SK-N-SH treated with all-trans-retinoic acid at 6 μM for 48 hours (cell line): ENCODE measurements at places on chromosomes 12 and 14.

- no peak for ATAC-seq
These were observed 167.1 kb downstream of the TTC7B start for GRCh38 chr14:90649083-90649482.

DNA sequence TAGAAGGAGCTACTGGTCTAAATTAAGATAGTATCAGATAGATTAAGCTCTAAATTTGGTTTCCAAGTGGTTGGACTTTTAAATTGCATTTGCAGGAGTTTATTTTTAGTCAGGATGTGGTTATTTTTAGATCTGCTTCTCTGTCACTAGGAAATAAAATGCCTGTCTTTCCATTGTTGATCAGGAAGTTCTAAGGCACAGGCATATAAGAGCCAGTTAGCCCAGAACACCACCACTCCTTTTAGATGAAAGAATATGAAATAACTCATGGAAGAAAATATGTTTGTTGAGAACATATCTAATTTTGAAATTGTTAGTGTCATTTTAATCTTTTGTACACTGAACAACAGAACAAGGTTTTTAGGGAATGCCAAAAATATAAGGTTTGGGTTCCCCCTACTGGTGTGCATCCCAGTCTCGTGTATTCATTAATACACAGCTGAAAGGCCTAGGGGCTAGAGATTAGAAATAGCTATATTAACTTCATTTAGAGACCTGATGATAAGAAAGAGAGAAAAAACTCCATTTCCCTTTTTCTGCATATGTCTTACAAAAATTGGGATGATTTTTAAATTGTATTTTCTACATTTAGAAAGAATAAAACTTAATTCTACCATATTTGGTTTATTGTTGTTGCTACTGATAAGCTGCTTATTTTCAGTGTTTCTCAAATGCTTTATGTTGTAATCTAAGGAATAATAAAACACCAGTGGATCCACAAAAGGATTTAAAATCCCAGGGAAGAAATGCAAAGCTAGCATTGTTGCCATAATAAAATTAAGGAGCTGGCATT lies 67.2 kb downstream of the RIC8B start:
- peak; percentile 86 for ATAC-seq

GRCh38 chr12:25957793-25958427 lies 572 bp upstream of the RASSF8 start:
- ATAC-seq, result peak; percentile 26

GRCh38 chr12:51906430-51907082 lies 748 bp upstream of the ACVRL1 start:
- no peak for ATAC-seq

GRCh38 chr14:35292770-35293561 lies 784 bp downstream of the PSMA6 start:
- peak; percentile 52 for ATAC-seq

- ATAC-seq, result no peak
These were observed 8.2 kb downstream of the PRKCH start for GRCh38 chr14:61329478-61330051.

- ATAC-seq, result no peak
These were observed 250.9 kb upstream of the OR4E1 start for GRCh38 chr14:21924479-21924878.

- peak; percentile 70 for ATAC-seq
These were observed 74.6 kb downstream of the CHGA start for GRCh38 chr14:92997343-92998061.

- ATAC-seq, result peak; percentile 6
These were observed 204.4 kb upstream of the NUDT4 start for GRCh38 chr12:93173178-93173957.

DNA sequence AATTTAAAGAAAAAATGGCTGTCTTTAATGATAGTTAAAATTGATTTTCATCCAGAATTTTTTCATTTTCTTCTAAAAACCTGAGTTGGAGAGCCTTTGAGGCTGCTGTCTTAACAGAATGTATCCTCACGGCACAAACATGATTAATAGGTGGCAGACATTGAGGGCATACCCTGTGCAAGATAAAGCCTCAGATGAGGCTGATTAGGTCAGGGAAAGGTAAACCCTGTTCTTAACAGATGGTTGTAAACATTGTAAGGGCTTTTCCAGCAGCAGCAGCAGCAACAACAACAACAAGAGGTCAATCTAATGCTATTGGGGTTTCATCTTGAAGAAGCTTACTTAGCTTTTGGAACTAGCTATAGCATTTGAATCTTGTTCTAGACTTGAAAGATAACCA lies 17.4 kb downstream of the GNG2 start:
- no peak for ATAC-seq

DNA sequence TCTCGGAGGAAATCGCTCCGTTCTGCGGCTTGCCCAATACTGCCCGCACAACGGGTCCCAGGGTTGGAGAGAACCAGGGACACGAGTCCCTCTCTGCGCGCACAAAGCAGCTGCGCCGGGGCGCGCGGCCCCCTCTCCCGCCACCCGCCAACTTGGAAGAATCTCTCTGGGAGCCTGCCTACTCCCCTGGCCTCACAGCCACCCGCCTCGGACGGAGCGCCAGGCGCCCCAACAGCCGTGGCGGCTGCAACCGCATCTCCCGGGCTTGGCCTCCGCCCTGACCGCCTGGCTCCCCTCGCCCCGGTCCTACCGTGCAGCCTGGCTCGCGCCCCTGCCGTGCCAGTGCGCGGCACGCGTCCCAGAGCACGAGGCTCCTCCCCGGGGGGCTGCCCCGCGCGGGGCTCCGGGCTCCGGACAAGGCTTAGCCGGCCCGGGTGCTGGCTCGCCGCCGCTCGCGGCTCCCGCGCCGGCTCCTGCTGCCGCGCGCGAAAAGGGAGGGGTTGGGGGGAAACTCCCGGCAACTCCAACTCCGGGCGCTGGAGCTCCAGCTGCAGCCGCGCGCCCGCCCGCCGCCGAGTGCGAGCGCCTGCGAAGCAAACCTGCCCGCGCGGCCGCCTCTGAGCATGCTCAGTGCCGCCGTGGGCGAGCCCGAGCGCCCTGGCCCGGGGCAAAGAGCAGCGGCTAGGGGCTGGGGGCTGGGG lies at the start of gene STXBP6:
Gene STXBP6, minus strand, starts transcription at position 580 of the 701 bp plus-strand sequence. CDS start 75,329 bp downstream, outside the sequence.
- peak; percentile 65 for ATAC-seq

DNA sequence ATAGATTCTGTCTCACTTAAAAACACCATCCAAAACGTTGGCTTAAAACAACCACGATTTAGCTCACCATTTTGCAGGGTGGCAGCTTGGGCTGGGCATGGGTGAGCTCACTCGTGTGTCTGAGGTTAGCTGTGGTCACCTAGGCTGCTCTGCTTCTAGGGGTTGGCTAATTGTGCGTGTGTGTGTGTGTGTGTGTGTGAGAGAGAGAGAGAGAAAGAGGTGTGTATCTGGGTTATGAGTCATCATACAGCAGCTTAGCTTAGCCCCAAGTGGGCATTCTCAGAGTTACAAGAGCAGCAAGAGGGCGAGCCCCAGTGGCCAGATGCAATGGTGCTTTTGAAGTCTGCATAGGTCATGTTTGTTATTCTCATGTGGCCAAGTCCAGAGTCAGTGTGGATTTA lies 6.0 kb downstream of the FBXW8 start:
- ATAC-seq, result peak; percentile 97
